CD4-positive, alpha-beta T cell (primary cell): ENCODE measurements at places on chromosomes 1 and 21.

- no peak for DNase-seq
Observed at GRCh38 chr1:207871117-207871649, 39.7 kb downstream of the CD34 start.

GRCh38 chr1:202264300-202264699 lies 70.7 kb downstream of the LGR6 start:
- no peak for DNase-seq

GRCh38 chr1:168304865-168305264 lies 24.2 kb downstream of the TBX19 start:
- no peak for DNase-seq

DNA sequence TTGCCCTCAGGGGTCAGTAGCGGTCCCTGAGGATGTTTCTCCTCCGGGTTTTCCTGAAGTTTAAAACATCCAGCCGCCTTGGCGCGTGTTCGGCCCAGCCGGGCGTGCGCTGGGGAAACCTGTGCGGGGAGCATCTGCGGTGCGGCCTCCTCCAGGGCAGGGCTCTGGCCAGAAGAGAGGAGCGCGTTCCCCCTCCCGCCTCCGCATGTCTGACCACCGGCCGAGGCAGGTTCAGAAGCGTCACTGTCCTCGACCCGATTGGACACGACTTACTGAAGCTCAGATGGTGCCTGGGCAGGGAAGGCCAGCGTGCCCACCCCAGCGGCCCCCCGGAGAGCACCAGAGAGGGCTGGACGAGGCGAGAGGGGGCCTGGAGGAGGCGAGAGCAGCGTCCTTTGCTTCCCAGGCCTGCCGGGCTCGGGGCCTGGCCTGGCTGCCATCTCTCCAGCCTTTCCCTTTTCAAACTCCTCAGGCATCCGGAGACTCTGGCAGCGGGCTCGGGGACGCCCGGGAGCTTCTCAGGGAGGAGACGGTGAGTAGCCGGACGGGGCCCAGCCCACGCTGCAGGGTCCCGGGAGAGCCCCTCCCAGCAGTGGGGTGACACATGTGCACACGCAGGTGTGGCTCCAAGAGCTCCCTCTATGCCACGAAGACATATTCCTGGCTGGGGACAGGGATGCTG lies 67.1 kb downstream of the SLC19A1 start:
- DNase-seq = no peak

DNA sequence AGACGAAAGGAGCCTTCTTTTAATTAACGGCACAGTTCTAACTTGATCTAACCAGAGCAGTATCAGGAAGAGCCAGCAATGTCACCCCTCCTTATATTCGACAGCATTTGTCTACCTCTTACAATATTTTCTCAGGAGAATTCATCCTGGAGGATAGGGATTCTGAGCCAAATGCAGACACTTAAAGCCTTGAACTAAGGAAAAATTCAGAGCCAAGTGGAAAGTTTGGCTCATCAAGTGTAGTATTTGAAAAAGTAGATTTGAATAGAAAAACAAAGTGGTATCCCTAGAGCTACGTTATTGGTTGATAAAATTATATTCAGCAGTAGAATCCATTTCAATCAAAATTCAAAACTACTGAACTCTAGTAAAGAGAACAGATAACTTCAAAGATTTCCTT lies 732.0 kb upstream of the ADGRL2 start:
- no peak for DNase-seq

DNA sequence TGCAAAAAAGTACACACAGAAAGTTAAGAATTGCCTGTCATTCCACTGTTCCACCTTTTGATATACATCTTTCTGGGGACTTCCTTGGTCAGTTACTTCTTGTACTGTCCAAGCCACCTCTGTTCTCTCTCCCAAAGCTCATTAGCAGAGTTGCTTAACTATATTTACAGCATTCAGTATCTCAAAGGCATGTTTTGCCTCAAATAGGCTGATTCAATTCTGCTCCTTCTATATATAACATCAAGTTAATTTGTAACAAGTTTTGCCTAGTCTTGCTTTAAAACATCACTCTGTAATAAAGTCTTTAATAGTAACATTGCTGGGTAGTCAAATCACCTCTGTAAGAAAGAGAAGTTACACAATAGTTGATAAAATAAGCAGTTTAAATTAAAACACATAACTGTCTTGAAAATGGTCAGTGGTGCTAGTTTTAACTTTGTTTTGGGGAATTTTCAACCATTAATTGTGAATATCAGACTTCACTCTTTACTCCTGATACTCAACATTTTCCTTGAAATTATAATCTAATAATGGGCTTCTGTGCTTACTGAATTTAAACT lies 35.7 kb downstream of the EDARADD start:
- DNase-seq = no peak

DNA sequence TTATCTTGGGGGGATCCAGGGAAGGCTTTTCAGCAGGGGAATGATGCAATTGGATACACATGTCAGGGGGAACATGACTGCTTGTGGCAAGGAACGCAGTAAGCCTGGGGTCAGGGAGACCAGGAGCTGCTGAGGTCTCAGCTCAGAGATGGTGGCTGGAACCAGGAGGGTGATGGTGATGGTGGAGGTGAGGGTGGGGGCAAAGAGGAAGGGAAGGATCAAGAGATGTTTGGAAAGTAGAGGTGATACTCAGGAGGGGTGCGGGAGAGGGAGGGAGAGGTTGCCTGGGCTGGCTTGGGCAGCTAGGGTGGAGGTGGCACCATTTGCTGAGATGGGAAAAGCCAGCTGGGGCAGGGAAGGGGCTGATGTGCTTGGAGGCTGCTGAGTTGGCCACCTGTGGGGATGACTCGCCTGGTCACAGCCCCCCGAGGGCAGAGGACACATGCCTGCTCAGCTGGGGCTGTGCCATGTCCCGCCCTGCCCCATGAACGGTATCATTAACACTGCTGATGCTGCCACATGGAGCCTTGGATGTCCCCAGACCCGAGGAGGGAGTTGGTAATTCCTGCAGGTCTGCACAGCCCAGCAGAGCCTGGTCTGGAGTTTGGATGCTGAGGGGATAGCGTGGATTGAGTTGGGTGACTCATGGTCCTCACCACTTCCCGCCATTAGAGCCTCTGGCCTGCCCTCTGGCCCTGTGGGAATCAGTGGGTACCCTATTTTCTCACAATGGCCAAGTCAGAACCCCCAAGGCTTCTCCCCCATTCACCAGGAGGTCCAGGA lies 6.3 kb upstream of the PADI1 start:
- DNase-seq = no peak

GRCh38 chr1:54543729-54544496 lies 4.1 kb upstream of the ACOT11 start:
- DNase-seq = no peak

DNA sequence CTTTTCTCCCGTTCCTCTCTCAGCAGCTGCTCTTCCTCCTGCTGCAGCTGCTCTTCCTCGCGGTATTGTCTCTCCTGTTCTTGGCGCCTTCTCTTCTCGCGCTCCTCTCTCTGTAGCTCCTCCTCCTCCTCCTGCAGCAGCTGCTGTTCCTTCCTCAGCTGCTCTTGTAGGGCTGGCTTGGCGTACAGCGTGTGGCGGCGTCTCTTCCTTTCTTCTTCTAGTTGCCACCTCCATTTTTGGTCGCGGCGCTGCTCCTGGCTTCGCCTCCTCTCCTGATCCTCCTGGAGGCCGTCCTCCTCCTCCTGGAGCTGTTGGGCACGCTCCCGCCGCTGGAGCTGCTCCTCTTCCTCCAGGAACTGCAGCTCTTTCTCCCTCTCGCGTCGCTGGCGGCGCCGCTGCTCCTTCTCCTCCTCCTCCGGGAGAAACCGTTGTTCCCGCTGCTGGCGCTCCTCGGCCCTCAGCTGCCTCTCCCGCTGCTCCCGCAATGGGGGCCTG lies 4.8 kb downstream of the TCHH start:
- DNase-seq = peak; percentile 42

GRCh38 chr1:96191165-96191564 lies 530.4 kb upstream of the PTBP2 start:
- no peak for DNase-seq

DNA sequence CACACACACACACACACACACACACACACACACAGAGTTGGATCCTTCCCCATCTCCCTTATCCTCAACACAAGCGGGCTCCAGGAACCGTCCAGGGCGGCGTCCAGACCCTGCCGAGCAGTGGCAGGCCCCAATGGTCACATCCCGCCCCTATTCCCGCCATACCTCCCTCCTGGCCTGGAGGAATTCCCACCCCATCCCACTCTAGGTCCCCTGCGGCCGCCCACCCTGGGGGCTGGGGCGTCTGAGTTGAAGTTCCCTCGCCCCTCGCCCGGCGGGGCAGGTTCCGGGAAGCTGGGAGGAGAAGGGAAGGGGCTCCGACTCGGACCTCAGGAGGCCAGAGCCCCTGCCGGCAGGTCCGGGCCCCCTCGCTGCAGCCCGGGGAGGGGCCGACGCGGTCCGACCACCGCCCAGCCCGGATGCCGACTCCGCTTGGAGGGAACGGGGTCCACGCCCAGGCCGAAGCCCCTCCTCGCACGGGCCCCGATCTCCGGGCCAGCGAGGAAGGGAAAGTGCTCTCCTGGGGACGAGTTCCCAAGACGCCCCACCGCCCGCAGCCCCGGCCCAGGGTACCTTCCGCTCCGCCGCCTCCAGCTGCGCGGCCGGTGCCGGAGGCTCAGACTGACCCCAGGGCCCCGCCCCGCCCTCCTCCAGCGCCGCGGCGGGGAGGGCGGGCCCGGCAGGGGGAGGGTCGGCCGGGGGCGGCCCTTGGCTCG lies at the start of gene RHOC:
Gene RHOC (minus strand): TSS at position 623 of the 716 bp plus-strand sequence. CDS start 3,328 bp downstream, outside the sequence.
- no peak for DNase-seq

- DNase-seq = no peak
Observed at GRCh38 chr1:230152999-230153398, 86.0 kb downstream of the GALNT2 start.

DNA sequence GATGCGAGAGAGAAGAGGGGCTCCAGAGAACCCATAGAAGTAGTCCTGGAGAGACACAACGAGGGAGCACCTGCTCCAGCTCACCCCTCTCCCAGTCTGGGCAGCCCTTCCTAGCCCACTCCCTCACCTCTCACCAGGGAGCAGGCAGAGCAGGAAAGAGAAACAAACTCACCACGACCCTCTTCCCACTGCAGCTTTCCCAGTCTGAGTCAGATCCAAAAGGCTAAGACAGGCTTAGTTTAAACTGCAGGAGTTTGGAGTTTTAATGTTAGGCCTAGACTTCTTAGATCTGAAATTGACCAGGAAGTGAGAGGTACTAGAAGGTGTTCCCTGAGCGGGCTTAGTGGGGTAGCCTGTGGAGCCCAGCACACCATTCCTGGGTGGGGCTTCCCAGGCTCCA lies 29.6 kb downstream of the SLC1A7 start:
- DNase-seq = no peak

DNA sequence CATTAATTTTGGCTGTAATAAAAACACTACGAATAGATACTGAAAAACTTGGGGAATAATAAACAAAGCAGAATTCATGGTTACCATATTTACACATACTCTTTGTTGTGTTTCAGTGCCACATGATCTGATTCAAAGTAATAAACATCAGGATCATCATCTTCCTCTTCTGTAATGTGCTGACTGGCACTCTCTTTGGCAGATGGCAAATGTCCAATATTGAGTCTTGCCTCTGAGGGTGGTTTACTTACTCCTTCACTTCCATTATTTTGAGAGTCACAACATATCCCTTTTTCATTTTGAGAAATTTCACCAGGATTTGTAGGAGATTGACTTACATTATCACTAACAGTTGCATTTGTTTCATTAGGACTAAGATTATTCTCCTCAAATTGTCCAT lies 50.7 kb downstream of the ZZZ3 start:
- no peak for DNase-seq
